ENCODE measurements at places on chromosomes 5 and 9.
A peak's percentile ranks its signal among the peaks of the same experiment; 100 is the strongest.

DNA sequence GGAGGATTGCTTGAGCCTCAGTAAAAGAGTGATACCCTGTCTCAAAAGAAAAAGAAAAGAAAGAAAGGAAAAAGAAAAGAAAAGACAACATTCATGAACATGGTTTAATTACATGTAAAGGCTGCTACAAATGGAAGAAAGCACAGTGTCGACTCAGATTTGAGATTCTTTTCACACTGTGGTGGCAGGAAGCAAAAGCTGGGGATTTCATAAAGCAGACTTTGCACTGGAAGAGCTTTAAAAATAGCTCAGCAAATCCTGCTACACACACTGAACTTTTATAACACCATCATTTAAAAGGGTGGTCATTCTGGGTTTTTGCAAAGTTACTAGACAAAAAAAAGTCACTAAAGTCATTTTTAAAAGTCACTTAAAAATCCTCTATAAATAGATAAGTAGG is 140.8 kb downstream of the CEMIP2 start:
- no peak for DNase-seq

GRCh38 chr9:137574192-137574591 is 4.5 kb downstream of the DPH7 start:
- no peak for DNase-seq

DNA sequence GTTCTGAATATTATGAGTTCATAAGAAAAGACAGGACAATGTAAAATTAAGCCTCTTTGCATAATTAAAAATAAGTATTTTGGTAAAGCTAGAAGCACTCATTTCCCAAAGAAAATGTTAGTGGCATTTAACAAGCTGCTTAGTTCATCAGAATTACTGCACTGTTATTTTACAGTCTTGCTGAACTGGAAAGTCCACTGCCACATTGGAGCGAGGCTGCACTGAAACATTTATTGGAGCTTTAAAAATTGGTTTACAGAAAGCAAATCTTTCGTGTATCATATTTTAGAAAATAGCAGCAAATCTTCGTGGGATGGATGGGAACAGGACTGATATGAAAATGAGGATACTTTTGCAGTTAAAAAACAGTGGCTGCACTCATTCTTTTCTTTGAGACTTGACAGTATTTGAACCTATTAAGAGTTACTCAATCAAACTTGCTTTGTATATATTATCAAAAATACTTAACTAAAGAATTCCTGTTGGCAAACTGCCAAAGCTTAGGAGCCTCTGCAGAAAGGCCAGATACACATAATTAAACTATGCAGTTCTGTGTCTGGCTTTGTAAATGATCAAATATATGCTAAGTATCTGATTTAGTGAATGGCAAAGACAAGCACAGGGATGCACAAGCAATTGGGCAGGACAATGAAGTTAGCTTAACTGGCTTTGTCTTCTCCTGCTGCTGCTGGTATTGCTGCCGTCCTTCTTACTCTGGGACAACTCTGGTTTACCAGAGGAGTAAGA is 16.5 kb upstream of the FBXL7 start:
- DNase-seq, result no peak

DNA sequence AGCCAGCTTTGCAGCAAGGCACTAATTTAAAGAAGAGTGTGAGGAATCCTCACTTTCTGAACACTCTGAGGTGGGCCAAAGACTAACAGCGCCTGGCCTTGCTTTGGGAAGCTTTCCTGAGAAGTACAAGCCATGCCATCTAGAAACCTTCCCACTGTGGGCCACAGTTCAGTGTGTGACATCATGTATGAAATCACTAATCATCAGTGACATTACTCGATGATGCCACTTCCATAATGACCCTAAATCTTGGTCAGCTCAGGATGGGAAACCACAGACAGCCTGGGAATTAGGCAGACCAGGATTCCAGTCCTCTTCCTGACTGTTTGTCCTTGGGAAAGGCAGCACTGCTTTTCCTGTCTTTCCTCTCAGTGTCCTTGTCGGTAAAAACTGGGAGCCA is 54.2 kb upstream of the HSPA9 start:
- no peak for DNase-seq

- no peak for DNase-seq
Observed at GRCh38 chr5:107341376-107342084, 329.2 kb downstream of the EFNA5 start.

DNA sequence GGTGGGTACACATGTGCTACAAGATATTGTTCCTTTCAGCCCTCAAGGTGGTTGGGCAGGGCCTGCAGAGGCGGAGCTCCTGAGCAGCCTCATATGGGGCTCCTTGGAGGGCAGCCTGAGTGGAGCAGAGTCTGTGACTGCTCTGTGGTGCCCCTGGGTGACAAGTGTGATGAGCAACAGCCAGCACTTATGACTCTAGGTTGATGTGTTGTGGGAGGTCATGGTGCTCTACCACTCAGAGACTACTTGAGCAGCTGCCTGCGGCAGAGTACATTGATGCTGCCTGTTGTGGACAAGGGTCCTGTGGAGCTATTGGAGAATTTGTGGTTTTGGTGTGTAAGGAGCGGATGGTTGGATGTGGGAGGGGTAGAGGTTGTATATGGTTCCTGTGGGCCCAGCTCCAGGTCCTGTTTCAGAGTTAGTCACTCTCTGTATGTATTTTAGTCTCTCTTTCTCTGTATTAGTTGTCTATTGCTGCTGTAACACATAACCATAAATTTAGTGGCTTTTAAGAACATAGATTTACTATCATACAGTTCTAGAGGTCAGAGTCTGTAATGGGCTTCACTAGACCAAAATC is 141.3 kb downstream of the SREK1 start:
- DNase-seq, result no peak

GRCh38 chr9:70873506-70873905 is 247.9 kb downstream of the TRPM3 start:
- no peak for DNase-seq

- no peak for DNase-seq
Observed at GRCh38 chr5:53900677-53901076, 340.2 kb downstream of the NDUFS4 start.

DNA sequence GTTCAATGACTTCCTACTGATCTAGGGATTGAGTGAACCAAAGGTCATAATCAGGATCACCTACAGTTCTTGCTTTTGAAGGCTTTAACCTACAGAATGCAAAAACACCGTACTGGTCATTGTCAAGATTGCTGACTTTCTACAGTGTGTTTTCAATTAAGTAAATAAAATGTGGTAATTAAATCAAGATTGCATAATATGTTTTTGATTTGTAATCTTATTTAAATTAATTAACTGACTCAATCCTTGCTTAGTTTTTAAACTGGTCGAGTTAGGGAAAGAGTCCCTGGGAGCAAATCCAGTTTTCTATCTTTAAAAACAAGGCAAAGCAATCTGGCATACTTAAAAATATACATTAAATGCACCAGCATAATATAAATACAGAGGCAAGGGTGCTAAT is 125.9 kb downstream of the NFIB start:
- DNase-seq, result no peak

- no peak for DNase-seq
Observed at GRCh38 chr5:143412661-143413342, 9.3 kb upstream of the NR3C1 start.

GRCh38 chr9:6224393-6225154 is 9.0 kb downstream of the IL33 start:
- DNase-seq, result no peak

GRCh38 chr9:94533155-94533554 is 21.7 kb upstream of the PCAT7 start:
- DNase-seq, result no peak

DNA sequence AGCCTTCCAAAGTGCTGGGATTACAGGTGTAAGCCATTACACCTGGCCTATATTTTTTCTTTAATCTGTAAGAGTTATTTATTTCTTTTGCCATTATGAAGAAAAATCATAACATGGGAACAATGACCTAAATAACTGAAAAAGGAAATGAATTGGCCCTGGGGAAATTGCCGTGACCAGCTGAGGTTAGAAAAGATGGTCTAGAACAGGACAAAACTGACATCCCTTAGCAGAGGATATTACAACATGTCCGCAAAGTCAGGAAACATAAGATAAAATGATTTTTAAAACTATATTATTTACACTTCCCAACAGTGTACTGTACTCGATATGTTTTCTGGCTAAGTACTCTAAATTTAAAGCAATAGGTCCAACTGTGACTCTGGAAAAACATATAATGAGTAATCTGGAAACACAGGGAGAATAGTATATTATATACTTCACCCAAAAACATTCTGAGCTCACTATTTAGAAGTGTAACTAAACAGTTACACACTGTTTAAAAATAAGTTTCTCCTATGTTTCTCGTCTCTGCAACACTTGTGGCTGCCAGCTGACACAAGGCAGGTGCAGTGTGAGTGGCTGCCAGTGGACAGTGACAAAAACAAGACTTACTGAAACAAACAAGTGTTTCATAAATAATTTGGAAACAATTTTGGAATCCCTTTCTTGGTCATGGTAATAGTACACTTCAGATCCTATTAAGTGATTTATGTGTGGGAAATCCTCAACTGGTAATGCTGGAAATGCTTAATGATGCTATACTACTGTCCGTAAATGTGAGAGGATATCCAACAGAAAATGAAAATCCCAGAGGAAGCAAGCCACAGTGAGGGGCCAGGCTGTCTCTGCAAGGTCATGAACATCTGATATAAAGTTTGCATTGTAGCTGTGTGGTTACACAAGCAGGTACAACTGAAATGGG is 69.1 kb downstream of the C9orf85 start:
- no peak for DNase-seq

- no peak for DNase-seq
Observed at GRCh38 chr5:171961117-171961516, 45.3 kb downstream of the FBXW11 start.

DNA sequence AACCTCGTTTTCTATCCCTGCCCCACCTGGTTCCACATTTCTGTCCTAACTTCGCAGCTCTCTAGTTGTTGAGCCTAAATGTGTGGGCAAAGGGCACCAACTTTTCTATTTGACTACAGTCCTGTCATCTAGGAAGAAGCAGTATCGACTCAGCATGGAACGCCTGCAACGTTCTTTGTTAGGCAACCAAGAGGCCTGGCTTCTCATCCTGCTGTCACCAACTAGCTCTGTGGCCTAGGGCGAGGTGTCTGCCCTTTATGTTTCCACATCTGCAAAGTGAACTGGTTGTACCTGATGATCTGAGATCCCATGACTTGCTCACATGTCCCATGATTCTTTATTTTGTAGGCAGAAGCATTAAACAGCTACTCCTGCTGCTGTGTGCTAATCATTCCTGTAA is 248.9 kb downstream of the ADAMTSL1 start:
- no peak for DNase-seq

GRCh38 chr5:6786786-6787495 is 73.7 kb downstream of the TENT4A start:
- DNase-seq, result peak; percentile 19

- no peak for DNase-seq
Observed at GRCh38 chr9:106779796-106780195, 83.2 kb upstream of the ZNF462 start.

DNA sequence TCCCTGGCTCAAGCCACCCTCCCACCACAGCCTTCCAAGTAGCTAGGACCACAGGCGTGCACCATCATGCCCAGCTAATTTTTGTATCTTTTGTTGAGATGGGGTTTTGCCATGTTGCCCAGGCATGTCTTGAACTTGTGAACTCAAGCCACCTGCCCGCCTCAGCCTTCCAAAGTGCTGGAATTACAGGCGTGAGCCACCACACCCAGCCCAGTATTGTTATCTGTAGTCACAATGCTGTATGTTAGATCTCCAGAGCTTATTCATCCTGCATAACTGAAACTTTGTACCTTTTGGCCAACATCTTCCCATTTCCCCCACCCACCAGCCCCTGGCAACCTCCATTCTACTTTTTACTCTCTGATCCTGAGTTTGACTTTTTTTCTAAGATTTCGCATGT is 37.5 kb downstream of the CREBRF start:
- DNase-seq, result peak; percentile 25

DNA sequence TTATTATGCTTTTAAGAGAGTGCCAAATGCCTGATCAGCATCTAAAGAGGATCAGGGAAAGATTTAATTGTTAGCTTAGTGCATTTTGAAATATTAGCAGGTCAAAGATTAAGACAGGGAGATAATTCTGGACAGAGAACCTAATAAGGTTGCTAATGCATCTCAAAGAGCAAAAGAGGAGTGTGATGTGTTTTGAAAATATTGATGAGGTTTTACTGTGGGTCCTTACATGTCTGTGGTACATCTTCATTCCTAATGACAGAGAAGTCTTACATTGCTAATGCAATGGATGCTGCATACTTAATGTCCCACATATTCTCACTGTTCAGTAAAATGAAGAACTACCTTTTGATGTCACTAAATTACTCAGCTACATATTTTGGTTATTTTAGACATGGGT is 154.1 kb downstream of the TAF11L14 start:
- DNase-seq, result no peak

GRCh38 chr5:52807723-52808122 is 20.0 kb downstream of the ITGA1 start:
- DNase-seq, result no peak

DNA sequence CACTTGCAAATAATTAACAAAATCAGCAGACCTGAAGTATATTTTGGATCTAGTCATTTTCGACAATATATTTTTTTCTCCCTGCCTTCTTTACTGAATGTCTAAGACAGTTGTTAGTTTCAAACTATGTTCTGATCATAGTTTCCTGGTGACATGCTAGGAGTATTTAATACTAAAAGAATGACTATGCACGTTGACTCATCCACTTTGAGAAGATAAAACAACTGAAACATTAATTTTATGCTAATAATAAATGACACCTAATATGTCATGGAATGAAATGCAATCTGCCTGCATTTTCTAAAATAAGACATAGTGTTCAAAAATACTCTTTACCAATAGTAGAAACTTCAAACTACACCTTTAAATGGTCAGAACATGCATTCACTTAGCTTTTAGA is 2123.7 kb upstream of the C9orf72 start:
- no peak for DNase-seq
